Naive B cell (primary cell): ENCODE measurements at places on chromosomes 12 and 14.
A peak's percentile ranks its signal among the peaks of the same experiment; 100 is the strongest.

GRCh38 chr12:79023784-79024183, 159.2 kb downstream of the SYT1 start:
- no peak for DNase-seq

GRCh38 chr12:100403446-100403845, 46.6 kb downstream of the SLC17A8 start:
- no peak for DNase-seq

GRCh38 chr12:90947869-90948268, 7.1 kb downstream of the CCER1 start:
- DNase-seq, result no peak

- no peak for DNase-seq
Measured at GRCh38 chr14:54781961-54782750, 120.5 kb downstream of the GCH1 start.

- DNase-seq, result no peak
Measured at GRCh38 chr14:61051051-61051450, 70.0 kb downstream of the SLC38A6 start.

DNA sequence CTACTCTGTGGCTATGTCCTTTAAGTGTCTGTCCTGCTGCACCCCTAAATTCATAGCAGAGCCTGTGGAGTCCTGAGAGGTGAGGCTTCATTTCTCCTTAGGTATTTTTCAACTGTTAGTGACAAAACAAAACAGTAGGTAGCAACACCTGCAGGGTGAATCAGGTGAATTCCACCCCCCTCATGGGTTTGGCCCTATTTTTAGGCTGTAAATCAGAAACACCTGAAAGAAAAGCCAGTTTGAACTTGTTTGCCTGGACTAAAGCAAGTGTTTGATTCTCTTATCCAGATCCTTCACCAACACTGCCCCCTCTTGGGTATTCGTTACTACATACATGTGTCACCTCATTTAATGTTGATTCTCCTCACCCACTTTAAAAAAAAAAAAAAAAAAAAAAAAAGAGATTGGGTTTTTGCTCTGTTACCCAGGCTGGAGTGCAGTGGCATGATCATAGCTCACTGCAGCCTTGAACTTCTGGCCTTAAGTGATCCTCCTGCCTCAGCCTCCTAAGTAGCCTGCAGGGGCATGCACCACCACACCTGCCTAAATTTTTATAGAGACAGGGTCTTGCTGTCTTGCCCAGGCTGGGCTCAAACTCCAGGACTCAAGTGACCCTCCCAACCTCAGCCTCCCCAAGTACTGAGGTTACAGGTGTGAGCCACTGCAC, 10.3 kb downstream of the TBPL2 start:
- DNase-seq, result peak; percentile 31

GRCh38 chr14:58566979-58567378, 70.8 kb upstream of the DACT1 start:
- no peak for DNase-seq

DNA sequence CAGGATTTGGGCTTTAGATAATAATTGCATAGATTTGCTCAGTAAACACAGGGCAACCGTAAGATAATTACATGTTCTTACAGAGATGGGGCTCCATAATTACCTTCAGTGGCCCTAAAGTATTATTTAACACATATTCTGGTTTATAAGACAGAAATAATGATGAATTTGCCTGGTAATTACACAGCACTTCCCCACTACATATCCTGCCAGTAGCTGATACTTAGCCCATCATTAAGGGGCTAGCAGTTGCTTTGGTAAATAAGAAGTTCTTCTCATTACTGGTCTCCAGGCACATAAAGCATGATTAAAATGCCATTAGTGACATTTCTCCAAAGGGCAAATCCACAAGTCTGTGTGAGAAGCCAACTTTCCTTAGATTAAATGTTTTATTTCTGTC, 158.7 kb downstream of the NUAK1 start:
- no peak for DNase-seq

DNA sequence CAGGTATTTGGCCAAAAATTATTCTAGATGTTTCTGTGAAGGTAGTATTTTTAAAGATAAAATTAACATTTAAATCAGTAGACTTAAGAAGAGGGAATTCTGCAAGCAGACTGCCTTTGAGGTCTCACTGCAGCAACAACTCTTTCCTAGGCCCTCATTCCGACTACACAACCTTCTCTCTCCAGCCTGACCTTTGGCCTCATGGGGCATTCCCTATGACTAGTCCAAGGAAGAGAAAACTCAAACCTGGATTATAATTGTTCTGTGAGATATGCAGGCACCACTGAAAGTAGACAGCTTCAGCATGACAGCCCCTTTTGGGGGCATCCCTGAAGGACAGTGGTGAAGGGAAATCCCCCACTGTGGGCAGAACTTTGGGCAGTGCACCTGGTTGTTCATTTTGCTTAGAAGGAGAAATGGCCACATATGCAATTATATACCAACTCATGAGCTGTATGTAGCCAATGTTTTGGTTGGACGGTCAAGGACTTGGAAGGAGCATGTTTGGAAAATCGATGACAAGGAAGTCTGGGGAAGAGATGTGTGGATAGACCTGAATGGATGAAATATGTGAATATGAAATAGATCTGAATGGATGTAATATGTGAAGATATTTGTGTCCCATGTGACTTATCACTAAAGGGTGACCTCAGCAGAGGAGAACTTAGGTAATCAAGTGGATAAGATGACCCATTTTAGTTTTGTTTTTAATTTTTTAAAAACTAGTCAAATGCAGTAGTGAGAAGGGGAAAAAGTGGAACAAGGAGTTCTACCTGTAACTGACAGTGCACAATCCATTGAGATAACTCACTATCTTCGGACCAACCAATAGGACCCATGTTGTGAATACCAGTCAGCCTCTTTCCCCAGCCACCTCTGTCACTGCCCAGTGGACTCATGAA, 233.3 kb upstream of the FOXN3 start:
- DNase-seq, result no peak

DNA sequence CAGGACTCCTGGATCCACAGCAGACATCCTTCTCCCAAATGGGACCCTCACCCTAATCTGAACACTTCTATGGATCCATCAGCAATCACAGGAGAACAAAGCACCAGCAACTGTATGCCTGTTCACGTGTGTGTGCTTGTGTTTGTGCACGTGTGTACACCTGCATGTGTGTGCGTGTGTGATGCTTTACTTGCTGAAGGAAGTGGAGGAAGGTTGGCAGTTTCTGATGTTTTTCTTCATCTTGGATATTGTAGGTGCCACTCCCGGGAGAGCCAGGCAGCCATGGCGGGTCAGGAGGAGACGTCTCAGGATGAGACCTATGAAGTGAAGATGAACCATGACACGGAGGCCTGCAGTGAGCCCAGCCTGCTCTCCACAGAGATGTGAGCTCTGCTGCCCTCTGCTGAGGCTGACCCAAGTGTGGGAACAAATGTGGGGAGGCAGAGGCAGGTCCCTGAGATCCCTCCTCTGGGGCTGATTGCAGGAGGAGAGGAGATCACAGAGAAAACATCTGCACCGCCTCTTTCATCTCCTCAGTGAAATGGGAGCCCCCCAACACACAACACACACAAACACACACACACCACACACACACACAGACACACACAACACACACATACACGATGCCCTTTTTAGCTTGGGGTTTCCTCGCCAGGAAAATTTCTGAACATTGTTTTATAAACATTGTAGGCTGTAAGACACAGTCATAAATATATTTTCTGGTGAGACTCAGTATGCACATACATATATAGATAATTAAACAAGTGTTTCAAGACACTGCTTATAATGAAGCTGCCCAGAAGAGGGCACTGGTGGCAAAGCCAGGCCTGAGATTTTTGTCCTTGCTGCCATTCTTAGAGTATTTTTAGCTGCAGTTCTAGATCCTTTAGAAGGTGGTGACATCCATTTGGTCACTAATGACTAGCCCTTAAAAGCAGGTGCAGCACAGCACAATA, 112.2 kb upstream of the FKBP4 start:
- no peak for DNase-seq

DNA sequence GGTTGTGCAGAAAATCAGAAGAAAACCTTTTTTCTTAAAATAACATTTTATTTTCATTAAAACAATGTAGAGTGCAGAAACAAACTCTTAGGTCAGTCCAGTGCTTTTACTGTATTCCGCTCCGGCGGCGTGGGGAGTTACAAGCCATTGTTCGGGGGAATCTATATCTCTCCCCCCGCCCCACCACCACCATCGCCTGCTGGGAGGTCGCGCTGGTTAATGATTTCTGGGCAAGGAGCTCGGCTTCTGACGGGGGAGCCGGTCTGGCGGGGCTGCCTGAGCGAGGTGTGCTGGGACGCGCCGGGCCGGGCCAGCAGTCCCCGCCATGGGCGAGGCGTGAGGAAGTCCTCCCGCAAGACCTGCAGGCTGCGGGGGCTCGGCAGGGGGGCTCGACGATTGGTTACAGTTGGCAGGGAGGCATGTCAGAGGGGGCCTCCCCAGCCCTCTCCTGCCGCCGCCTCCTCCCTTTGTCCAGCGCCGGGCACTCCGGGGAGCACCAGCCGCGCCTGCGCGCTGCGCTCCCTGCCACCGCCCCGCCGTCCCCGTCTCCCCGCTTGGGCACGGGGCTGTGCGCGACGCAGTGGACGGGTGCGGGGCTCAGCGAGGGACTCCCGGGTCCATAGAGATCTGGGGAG, 1.0 kb upstream of the DUSP6 start:
- DNase-seq, result peak; percentile 59

- no peak for DNase-seq
Measured at GRCh38 chr12:124340080-124340900, 45.4 kb downstream of the RFLNA start.

- no peak for DNase-seq
Measured at GRCh38 chr12:47549258-47549657, 156.6 kb downstream of the RPAP3 start.

DNA sequence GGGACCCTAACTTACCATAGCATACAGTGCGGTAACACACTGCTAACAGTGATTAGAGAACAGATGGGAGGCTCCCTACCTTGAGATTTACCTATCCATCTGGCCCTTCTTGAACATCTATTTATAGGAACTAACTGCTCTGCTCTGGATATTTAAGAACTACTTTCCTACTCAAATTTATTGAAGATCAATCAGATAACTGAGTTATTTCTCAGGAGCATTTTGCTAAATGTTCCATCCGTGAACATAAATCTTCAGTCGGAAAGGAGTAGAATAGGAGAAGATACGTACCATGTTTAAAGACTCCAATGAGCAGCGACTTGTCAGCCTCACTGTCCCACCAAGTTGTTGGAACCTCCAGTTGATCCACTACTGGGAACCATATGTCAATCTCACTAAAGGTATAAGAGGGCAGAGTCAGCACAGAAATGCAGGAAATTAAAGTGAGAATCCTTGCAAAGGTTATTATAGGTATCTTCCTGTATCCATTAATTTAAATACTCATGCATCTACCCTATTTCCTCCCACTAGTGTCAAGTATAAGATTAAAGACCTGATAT, 15.6 kb upstream of the SUPT16H start:
- DNase-seq, result no peak

DNA sequence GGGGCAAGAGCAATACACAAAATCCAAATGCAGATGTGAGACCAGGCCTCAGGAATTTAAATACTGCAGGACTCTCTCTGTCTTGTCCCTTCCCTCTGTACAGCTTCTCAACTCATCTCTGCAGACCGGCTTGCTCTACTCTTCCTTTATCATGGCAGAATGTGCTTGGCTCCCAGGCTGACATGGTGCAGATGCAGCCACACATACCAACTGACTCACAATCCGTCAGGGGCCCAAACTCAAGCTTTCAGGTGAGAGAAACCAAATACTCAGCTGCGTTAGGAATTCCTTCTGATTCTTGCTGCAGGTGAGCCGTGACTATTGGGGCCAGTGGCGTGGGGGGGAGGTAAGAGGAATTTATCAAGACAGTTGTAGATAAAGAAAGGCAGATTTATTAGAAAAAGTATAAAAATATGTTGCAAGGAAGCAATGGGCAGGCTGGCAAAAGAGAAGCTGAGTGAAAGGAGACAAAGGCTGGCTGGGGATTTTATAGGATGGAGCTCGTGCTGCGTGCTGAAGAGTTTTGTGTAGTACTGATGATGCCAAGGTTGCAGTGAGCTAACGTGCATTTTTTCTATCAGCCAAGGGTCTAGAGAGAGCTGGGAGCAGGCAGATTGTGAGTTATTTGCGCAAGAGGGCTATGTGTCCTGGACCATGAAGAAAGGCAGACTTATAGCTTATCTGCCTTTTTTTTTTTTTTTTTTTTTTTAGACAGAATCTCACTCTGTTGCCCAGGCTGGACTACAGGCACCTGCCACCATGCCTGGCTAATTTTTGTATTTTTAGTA, 5.0 kb upstream of the LGALS3 start:
- no peak for DNase-seq

- no peak for DNase-seq
Measured at GRCh38 chr12:55852740-55853139, 10.0 kb upstream of the MMP19 start.

- no peak for DNase-seq
Measured at GRCh38 chr12:63317286-63317846, 166.4 kb upstream of the AVPR1A start.

DNA sequence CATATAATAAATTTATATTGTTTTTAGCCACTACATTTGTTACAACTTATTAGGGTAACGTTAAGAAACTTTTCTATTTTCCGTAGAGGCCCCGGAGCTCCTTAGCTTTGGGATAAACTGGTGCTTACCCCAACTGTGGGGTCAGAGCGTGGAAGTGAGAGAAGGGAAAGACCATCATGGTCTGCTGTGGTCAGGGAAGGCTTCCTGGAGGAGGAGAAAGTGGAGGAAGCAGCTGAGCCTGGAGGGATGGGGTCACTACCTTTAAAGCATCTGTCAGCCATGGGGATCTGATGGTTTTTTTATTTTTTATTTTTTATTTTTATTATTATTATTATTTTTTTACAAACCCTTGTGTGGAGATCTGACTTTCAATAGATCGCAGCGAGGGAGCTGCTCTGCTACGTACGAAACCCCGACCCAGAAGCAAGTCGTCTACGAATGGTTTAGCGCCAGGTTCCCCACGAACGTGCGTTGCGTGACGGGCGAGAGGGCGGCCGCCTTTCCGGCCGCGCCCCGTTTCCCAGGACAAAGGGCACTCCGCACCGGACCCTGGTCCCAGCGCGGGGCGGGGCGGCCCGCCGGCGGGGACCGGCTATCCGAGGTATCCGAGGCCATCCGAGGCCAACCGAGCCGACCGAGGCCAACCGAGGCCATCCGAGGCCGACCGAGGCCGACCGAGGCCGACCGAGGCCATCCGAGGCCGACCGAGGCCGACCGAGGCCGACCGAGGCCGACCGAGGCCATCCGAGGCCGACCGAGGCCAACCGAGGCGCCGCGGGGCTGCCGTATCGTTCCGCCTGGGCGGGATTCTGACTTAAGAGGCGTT, 1101.2 kb upstream of the TMEM132C start:
- no peak for DNase-seq

DNA sequence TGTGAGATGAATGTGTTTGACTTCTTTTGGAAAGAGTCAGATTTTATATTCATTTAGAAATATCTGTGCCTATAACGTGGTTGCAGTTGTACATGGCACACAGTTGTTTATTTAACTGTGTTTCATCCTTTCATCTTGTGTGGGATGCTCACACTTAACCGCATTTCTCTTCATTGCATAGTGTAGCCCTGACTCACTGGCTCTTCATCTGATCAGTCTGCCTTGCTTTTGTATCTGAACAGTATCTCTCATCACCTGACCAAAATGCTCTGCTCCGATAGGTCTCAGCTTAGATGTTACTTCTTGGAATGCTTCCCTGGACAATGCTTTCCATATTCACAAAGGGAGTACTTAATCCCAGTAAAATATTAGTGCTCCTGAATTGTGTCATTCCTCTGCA, 83.4 kb downstream of the PDE3A start:
- no peak for DNase-seq

- DNase-seq, result no peak
Measured at GRCh38 chr14:54761835-54762234, 140.8 kb downstream of the GCH1 start.
